ENCODE measurements at places on chromosomes 16 and 17. TPM values are rescaled to one million over a fixed set of nuclear protein-coding genes. Genes with fewer than 3 reads are reported as not detected.

GRCh38 chr16:89827383-89828198 is 684 bp upstream of the SPIRE2 start:
- no peak for DNase-seq

DNA sequence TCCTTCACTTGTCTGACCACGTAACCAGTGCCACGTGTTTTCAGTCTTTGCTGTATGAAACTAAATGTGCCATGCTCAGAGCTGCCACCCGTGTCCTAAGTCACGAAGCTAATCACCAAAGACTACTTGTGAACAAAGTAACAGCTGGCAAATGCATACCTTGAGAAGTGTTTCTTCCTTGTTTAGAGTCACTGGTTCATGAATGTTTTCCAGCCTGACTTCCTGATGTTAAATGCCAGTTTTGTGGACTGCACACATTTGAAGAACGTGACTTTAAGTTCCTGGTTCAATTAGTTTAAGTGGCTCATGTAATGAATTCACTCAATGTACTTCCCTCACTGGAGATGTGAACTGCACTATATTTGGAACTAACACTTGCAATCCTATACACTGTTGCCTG is 19.9 kb upstream of the KPNB1 start:
- DNase-seq = no peak

- no peak for DNase-seq
Observed at GRCh38 chr17:66275651-66276050, 26.8 kb upstream of the PRKCA start.

- DNase-seq = no peak
Observed at GRCh38 chr16:78705694-78706093, 606.2 kb downstream of the WWOX start.

The TPPP3 gene
- total RNA-seq = 0.61 TPM

GRCh38 chr16:636206-637080 is at the start of gene METTL26:
TSS of gene METTL26 (minus strand) at chr16:636305. CDS start at chr16:636290, 15 bp downstream.
- DNase-seq = no peak

The GGNBP2 gene
- total RNA-seq = 35.8 TPM

All from H1 (cell line).